ENCODE measurements at places on chromosomes 3 and 15.

- H3K4me3 ChIP-seq, result no peak overlapping the region
- H3K27me3 ChIP-seq, result peaks cover 21% of the 10 kb centered on the region
- H3K4me1 ChIP-seq, result no peaks in the 10 kb centered on the region
- no peaks in the 10 kb centered on the region for H3K36me3 ChIP-seq
- H3K27ac ChIP-seq, result no peak overlapping the region
These were observed 115.0 kb upstream of the VEPH1 start for GRCh38 chr3:157618075-157618760.

- H3K36me3 ChIP-seq, result no peaks in the 10 kb centered on the region
- H3K4me1 ChIP-seq, result no peaks in the 10 kb centered on the region
- H3K4me3 ChIP-seq, result no peak overlapping the region
- no peak overlapping the region for H3K27ac ChIP-seq
- no peaks in the 10 kb centered on the region for H3K27me3 ChIP-seq
- no peak for DNase-seq
These were observed 790.5 kb downstream of the DIPK2A start for GRCh38 chr3:144762091-144762490.

- H3K27me3 ChIP-seq, result peaks cover 14% of the 10 kb centered on the region
- no peaks in the 10 kb centered on the region for H3K36me3 ChIP-seq
- no peak for DNase-seq
- no peak overlapping the region for H3K27ac ChIP-seq
- H3K4me1 ChIP-seq, result no peaks in the 10 kb centered on the region
- no peak overlapping the region for H3K4me3 ChIP-seq
These were observed 23.4 kb downstream of the BOC start for GRCh38 chr3:113234688-113235260.

DNA sequence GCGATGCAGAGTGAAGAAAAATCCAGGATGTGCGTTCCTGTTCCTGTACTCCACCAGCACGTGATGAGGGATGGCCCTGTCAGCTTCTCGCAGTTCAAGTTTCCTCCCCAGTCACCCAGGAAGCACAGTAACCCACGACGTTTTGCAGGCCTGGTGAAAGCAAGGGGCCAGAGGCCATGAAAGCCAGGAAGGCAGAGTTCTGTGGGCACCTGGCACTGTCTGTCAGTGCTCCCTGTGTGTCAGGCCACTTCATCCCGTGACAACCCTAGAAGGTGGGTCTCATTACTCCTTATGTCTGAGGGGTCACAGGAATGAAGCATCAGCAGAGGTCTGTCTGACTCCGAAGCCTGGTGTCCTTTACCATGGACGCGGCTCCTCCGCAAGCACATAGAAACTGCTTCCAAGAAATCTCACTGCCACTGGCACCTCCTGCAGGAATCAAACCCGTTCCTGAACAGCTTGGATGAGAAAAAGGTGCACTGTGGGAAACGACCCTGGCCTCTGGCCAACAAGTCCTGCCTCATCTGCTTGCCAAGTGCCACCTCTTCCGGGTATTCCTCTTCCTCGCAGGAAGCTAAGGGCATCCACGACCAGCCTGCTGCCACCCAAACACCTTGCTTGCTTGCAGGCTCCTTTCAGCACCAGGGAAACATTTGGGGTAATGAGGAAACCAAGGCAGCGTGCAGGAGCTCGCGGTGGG is 14.6 kb downstream of the RAB43 start:
- DNase-seq, result no peak
- H3K4me3 ChIP-seq, result no peak overlapping the region

DNA sequence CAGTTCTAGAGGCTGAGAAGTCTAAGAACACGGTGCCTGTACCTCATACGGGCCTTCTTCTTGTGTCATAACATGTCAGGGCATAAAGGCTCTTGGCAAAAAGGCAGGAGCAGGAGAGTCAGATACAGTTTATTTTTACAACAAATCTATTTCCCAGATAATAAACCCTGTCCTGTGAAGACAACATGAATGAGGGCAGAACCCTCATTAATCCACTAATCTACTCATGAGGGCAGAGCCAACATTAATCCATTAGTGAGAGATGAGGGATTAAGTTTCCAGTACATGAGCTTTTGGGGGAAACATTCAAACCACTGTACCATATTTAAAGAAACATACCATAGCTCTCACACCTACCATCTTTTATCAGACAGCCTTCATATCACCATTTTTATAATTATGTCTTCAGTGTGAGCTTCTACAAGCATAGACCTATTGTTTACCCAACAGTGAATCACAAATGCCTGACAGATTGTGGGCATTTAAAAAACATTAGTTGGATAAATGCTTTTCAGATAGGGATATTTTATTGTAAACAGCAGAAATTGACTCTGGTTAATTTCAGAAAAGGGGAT is 645.8 kb downstream of the GRM7 start:
- DNase-seq, result no peak
- H3K27ac ChIP-seq, result no peak overlapping the region
- no peaks in the 10 kb centered on the region for H3K27me3 ChIP-seq
- no peaks in the 10 kb centered on the region for H3K36me3 ChIP-seq

DNA sequence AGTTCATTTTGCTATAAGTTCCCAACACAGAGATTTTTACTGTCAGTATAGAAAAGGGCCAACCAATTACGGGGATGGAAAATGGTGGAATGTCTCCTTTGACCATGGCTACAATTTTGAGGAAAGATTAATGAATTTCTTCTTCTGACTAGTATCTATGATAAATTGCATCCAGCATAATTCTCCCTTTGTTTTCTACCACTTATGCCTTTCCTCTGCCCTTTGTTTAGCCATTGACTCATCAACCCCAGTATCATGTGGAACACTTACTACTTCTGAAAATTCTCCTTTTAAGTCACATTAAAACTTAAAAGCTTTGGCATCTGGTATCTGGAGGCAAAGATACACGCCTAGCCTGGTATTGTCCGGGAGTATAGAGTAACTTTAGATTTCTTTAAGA is 92.9 kb upstream of the CADPS start:
- no peak for DNase-seq
- H3K27me3 ChIP-seq, result no peaks in the 10 kb centered on the region
- H3K4me1 ChIP-seq, result no peaks in the 10 kb centered on the region
- H3K4me3 ChIP-seq, result no peak overlapping the region
- H3K27ac ChIP-seq, result no peak overlapping the region
